NCI-H526 treated with DMSO at 0.1 percent for 48 hours (cell line): ENCODE measurements at places on chromosomes 6 and 20.

DNA sequence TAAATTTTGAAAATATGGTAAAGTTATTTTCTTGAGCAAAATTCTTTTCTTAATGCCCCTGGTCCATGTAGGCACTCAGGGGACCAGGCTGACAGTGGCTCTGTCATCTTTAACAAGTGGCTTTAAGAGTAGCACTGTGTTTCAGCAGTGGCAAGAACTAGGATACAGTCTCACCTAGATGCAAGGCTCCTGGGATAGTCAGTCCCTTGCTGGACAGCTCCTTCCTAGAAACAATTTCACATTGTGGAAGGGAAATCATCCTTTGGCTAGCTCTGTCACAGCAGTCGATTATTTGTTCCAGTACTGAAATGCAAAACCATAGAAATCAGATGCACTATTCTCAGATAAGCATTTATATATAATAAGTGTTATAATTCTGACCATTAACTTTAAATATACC is 175.4 kb upstream of the KCNQ5 start:
- no peak for DNase-seq

- DNase-seq: no peak
Measured at GRCh38 chr6:158752613-158753012, 66.6 kb downstream of the EZR start.

- DNase-seq: no peak
Measured at GRCh38 chr6:129346964-129347363, 363.0 kb downstream of the ARHGAP18 start.

DNA sequence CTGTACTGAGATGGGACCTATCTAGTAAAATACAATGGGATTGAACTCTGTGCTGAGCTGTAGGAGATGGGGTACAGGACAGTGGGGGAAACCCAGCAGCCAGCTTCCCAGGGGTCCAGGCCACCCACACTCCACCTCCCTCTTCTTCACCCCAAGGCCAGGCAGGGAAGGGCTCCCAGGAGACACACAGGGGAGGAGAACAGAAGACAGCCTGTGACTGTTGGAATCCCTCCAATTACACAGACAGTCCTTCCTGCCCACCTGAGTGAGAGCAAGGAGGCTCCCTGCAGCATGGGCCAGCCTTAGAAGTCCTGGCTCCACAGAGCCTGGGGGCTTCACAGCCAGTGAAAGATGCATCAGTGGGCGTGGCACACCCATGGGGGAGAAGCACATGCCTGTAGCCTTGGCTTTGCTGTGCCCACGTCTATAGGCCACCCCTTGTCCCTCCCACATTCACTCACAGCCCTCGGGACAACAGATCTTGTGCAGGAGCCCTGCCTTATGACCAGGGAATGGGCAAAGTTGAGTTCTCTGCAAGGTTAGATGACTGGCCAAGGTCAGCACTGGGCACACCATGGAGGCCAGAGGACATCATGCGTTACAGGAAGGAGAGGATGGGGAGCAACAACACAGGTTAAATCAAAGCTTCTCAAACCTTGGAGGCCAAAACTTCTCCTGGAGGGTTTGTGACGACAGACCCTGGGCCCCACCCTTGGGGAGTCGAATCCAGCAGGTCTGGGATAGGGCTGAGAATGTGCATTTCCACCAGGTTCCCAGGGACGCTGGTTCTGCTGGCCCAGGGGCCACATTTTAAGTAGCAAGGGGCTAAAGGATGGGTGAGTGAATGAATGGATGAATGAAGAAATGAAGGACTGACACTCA is 12.3 kb upstream of the CST7 start:
- no peak for DNase-seq

- no peak for DNase-seq
Measured at GRCh38 chr6:17890309-17890708, 97.1 kb downstream of the KIF13A start.

GRCh38 chr6:133837801-133838349 is 51.0 kb upstream of the TCF21 start:
- DNase-seq: no peak

GRCh38 chr20:48126227-48126740 is 341.0 kb upstream of the SULF2 start:
- no peak for DNase-seq

GRCh38 chr6:167116838-167117228 is 6.1 kb upstream of the CCR6 start:
- DNase-seq: no peak

- DNase-seq: no peak
Measured at GRCh38 chr6:170152989-170153388, 137.9 kb downstream of the DLL1 start.

GRCh38 chr6:137678451-137678850 is 184.3 kb upstream of the OLIG3 start:
- DNase-seq: no peak

- DNase-seq: peak; percentile 83
Measured at GRCh38 chr6:142155895-142156757, 9.1 kb downstream of the VTA1 start.

- no peak for DNase-seq
Measured at GRCh38 chr6:104431096-104431495, 428.6 kb downstream of the HACE1 start.

- DNase-seq: no peak
Measured at GRCh38 chr6:93260881-93261280, 158.5 kb downstream of the EPHA7 start.

DNA sequence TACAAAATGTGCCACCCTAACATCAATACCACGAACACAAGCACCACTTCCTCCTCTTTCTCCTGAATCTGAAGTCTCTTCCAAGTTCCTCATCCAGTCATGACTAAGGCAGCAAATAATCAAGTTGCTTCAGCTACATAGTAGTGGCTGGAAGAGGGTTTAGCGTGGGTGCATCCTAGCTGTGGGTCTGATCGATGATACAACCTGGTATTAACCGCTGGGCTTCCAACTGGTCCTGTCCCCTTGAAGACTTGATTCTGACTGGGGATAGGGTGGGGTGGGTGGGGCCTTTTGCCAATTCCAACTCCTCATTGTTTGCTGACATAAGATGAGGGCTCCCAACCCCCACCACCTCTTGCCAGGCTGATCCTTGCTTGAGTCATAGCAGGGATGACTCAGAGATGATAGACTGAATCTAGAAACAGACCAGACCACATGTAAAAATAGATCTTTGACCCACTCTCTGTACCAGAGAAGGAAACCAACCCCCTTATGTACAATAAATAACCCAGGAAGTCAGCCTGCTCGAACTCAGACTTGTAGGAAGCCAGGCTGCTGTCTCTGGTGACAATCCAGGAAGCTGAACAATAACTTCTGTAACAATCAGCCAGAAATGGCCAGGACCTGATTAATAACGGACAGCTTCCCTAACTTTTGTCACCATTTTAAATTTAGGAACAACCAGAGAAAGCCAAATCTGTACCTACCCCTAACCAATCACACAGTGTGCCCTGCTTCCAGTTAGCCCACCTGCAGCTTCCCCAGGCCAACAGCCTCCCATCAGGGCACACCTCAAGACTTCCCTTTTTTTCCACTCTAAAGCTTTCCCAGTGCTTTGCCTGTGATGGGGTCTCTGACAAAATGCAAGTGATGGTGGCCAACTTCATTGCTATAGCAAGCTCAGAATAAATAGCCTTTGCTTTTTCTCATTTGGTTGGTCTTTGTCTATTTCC is 68.9 kb upstream of the FAM184A start:
- DNase-seq: no peak

GRCh38 chr6:45942953-45943352 is 72.7 kb downstream of the CLIC5 start:
- DNase-seq: peak; percentile 40

GRCh38 chr6:2949536-2950083 is 21.8 kb downstream of the SERPINB6 start:
- no peak for DNase-seq

DNA sequence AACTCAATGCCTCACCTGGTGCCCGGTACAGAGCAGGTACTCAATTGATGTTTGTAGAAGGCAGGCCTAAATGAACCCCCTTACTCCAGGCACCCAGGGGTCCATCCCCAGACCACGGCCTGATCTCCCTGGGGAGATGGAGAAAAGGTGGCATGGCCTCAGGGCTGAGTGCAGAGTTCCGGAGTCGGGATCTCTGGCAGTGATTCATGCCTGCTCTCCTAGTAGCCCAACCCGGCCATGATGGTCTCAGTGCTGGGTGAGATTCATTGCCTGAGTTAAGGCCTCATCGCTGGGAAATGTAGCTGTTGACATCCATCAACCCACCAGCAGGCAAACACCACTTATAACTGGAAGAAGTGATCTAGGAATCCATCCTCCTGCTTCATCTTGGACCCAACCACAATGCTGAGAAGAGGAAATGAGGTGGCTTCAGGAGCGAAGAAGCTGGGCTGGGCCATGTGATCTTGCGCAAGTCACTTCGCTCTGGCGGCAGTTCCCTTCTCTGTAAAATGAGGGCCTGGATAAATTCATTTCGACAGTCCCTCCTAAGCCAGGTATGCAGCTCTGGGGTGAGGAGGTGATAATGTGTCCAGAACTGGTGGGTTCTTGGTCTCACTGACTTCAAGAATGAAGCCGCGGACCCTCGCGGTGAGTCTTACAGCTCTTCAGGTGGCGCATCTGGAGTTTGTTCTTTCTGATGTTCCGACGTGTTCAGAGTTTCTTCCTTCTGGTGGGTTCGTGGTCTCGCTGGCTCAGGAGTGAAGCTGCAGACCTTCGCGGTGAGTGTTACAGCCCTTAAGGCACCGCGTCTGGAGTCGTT is 24.7 kb downstream of the ETV7 start:
- no peak for DNase-seq

- no peak for DNase-seq
Measured at GRCh38 chr6:137043710-137044365, 927 bp downstream of the IL20RA start.

DNA sequence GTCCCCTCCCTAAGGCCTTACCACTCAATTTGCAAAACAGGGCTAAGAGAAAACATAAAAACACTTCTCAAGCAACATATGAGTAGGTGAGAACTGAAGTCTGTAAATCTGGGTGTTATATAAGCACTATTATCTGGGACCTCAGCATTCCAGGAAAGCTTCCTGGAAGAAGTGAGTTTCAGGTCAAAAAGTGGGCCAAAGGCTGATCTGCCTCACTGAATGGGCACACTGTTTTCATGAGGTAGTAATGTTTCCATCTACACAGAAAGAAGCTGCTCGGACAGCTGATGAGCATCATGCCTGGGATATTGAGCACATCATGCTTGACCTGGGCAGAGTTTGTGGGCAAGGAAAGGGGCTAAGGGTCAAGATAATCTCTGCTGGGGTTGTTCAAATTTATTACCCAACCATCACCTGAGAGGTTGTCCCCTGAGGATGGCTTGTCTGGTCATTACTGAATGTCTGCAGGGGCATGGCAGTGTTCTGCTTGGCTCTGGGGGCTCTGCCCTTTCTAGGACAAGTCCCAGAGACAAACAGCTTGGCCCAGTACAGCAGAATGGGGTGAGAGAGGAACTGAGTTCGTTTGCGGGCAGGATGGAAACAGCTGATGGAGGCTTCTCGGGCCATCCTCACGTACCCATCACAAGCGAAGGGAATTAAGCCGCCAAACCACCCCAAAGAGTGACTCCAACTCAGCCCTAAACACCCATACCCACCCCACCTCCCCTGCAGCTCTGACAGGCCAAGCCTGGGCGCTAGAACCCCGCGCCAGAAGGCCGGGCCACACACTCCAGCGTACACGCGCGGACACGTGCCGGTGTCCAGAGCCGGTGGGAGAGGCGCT is 1.2 kb upstream of the SYNJ2 start:
- DNase-seq: no peak

- DNase-seq: no peak
Measured at GRCh38 chr20:10076126-10077080, 41.6 kb downstream of the ANKEF1 start.

DNA sequence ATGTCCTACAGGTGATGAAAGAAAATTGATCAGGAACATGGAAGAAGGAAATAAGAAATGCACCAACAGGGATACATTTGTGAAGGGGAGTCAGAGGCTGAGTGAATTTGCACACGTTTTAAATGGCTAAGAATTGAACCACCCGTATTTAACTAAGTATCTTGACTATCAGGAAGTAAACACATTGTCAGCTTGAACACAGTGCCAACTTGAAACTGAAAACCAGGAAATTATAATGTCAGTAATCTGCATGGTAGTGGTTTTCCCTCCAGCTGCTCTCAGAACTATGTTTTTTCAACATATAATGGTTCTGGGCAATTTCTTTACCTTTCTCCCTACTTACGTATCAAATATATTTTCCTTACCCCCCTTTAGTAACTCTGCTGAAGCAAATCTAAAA is 366.5 kb upstream of the POU3F2 start:
- no peak for DNase-seq

DNA sequence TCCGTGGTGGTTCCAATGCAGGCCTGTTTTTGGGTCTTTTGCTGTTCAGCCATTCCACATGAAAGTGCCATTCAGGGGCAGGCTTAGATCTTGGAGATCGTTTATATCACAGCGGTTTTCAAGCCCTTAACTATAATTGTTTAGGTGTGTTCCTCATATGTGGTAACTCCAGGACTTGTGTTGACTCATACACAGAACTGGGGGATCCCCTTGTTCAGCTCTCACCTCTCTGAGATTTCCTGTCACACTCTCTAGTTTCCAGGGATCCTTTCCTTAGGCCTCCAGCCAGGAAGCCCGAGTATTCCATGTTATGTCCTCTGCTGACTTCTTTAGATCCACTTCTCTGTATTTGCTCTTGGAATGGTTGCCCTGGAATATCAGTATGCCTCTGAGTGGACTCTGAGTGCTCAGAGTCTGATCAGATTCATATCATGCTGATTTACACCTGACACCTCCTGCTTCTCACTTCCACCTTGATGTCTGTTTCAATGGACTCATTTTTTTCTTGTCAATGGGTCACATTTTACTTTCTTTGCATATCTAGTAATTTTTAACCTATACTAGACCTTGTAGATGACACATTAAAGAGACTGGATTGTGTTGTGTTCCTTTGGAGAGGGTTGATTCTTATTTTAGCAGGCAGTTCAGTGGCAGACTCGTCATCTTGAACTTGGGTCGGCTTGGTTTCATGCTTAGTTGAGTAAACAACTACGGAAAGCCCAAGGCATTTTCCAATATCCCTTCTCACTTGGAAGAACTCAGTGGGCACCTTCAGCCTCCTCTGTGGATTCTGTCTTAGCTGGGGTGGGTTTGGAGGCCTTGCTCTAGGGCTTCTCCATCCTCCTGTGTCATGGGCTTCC is 13.1 kb downstream of the NTSR1 start:
- DNase-seq: no peak

DNA sequence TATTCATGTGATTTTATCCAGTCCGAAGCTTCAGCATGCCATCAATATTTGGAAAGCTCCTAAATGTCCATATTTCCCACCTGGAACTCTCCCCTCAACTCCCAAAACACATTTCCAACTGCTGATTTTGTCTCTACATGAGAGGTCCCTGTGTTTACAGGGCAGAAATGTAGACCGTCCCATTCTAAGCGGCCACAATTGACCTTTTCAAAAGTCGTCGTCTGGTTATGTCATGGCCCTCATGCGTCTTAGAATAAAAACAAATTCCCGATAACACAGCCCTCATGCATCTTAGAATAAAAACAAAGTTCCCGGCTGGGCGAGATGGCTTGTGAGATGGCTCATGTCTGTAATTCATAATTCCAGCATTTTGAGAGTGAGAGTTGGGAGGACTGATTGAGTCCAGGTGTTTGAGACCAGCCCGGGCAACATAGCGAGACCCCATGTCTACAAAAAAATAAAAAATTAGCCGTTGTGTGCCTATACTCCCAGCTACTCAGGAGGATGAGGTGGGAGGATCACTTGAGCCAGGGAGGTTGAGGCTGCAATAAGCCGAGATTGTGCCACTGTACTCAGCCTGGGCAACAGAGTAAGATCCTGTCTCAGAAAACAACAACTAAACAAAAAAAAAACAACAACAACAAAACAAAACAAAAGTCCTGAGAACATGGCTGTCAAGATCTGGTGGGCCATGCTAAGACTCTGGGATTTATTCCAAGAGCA is 6.4 kb upstream of the ZNF217 start:
- no peak for DNase-seq
